Fibroblast of pulmonary artery (primary cell): ENCODE measurements at places on chromosomes 13 and 19.
A peak's percentile ranks its signal among the peaks of the same experiment; 100 is the strongest.

DNA sequence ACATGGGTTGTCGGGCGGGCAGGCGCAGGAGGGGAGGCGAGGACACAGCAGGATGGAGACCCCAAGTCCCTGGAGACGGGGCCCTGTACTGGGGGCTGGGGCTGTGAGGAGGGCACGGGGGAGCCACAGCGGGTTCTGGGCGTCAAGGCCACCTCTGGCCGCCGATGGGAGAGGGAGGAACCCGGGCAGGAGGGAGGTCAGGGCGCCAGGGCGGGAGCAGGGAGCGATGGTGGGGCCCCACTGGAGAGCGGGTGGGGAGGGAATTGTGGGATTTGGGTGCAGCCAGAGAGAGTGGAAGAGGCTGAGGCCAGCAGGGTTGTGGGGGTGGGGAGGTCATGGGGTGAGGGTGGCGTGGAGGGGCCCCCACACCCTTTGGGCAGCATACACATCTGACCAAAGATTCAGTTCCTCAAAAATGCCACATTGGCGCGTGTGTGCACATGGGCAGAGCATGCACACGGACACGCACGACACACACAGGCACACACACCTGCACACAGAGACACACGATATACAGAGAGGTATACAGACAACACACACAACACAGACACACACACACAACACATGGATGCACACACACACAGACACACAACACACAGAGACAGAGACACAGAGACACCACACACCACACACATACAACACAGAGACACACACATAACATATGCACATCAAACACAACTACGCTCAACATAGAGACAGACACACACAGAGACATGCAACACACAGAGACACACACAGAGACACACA lies 54.9 kb downstream of the AP1M1 start:
- no peak for DNase-seq

DNA sequence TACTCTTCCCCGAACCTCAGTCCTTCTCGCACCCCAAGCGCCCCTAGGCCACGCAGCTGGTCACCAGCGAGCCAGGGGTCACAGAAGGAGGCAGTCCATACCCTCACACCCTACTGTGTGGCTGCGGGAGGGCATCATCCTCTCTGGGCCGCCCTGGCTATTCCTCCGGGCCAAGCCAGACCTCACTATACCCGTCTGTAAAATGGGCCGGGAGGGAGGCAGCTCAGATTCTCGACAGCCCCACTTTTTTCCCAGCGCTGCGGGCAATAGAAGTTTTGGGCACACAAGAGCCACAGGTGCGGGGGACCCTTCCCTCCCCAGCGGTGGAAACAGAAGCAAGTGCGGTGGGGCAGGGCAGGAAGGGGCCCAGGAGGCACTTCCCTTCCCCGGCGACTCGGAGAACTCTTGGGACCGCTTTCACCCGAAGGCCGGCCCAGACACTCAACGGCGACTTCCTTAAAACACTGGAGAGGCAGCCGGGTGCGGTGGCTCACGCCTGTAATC lies 5.6 kb upstream of the ARRDC2 start:
- DNase-seq: no peak

- peak; percentile 69 for DNase-seq
Measured at GRCh38 chr13:35789335-35790165, 313.1 kb upstream of the MAB21L1 start.

DNA sequence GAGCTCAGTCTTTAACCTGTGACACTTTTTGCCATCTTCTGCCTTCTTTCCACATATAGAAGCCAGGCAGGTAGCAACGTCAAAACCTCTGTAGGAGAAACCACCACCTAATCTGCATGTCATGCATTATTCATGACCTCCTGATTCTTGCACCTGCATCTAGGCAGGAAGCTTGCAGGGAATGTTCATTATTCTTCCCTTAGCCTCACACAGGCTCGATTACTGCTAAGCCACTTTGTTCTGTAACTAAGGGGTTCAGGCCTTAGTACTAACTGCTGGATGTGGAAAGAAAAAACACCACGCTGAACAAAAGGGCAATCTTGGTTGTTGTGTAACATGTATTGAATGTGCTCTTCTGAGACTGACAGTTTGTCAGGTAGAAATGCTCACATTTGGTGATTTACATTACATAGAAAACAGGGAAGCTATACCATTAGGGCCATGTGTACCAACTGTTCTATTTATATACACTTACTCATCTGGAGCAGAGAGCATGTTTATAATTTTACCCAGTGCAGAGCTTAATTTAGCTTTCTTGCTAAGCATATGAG lies 366.9 kb downstream of the KLF12 start:
- DNase-seq: no peak

GRCh38 chr13:45733361-45733760 lies 31.2 kb downstream of the CBY2 start:
- no peak for DNase-seq

DNA sequence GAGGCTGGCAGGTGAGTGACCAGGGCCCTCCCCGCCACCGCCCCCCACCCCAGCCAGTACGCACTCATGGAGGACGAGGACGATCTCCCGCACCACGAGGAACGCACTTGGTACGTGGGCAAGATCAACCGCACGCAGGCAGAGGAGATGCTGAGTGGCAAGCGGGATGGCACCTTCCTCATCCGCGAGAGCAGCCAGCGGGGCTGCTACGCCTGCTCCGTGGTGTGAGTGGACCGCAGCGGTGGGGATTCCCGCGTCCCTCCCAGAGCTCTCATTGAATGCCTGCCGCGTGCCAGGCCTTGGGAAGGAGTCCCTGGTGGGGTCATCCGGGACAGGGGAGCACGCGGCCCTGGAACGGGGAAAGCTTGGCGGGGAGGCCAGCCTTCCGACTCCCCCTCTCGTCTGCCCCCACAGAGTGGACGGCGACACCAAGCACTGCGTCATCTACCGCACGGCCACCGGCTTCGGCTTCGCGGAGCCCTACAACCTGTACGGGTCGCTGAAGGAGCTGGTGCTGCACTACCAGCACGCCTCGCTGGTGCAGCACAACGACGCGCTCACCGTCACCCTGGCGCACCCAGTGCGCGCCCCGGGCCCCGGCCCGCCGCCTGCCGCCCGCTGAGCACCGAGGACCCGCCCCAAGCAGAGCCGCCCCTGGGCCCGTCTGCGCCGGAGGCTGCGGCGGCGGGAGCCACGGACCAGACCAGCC lies 4.8 kb upstream of the IFI30 start:
- no peak for DNase-seq

DNA sequence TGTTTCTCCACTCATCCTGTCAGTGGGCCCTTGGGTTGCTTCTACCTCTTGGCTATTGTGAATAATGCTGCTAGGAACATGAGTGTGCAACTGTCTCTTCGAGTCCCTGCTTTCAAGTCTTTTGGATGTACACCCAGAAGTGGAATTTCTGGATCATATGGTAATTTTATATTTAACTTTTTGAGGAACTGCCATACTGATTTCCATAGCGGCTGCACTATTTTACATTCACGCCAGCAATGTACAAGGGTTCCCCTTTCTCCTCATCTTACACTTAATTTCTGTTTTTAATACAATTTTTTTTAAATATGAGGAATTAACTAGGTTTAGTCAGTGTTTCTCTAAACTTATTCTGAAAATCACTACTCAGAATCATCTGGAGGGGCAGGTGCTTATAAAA lies 24.2 kb upstream of the SLC46A3 start:
- no peak for DNase-seq

GRCh38 chr19:41957838-41958366 lies 1.2 kb downstream of the RABAC1 start:
- peak; percentile 83 for DNase-seq

DNA sequence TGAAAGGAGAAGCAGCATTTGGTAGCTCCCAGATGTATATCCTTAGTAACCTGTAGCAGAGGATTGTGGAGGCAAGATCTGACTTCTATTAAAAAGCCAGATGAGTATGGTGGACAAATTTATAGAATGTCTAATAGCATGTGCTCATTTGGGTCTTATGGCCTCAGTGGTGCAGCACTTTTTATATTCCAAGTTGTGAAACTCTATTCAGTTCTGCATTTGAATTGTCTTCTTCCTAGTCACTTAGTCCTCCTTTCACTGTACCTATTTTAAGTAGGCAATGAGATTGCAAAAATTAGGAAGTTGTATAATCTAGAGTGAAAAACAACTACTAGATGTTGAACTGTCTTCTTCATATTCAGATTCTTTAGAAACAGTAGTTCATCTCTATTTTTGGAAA lies 412.5 kb upstream of the PCDH9 start:
- DNase-seq: no peak

DNA sequence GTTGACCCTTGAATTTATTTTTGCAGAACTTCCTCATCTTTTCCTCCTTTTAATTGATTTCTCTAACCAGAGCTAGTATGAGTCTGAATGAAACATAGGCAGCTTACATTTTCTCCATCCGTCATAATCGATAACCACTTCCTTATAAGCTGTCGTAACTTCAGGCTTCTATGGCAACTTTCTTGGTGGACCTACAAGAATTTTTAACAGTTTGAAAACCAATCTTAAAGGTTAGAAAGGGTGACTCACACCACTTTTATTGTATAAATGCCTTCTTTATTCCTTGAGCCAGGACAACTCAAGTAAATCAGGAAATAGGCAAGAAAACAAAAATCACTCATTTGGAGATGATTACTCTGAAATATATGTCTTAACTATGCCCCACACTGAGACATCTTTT lies 105.7 kb upstream of the KL start:
- no peak for DNase-seq

DNA sequence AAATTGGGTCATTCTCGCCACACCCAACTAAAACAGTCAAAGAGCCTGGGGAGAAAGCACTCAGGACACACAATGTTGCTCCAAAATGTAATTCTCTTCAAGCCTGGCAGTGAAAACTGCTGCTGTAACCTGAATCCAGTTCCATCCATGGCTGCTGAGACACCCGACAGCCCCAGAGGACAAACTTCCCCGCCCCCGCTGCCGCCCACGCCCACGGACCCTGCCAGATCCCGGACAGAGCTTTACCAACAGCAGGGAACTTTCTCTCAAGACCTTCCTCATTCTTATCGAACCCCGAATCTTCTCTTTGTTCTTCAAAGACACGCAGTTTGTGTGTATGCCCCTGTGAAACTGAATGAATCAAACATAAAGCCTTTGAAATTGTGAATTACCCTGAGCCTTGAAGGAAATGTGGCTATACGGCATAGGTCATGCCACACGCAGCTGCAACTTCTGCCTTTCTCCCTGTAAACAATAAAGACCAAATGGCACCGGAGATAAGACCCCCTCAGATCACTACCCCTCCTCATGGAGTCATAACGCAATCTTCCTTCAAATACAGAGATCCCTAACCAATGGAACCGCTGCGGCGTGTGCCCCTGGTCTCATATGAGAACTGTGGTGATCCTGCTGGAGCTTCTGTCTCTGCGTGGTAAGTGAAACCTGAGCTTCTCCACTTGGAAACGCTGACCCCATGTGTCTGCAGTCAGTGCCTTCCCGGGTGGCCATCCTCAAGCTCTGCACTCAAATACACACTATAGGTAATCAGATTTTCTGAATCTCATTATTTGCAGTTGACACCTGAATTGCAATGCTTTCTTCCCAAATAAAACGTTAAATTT lies 4.8 kb upstream of the LAMP1 start:
- no peak for DNase-seq

GRCh38 chr13:111590796-111591195 lies 270.4 kb downstream of the TEX29 start:
- no peak for DNase-seq

GRCh38 chr13:33617055-33617454 lies 200.9 kb upstream of the RFC3 start:
- DNase-seq: no peak

DNA sequence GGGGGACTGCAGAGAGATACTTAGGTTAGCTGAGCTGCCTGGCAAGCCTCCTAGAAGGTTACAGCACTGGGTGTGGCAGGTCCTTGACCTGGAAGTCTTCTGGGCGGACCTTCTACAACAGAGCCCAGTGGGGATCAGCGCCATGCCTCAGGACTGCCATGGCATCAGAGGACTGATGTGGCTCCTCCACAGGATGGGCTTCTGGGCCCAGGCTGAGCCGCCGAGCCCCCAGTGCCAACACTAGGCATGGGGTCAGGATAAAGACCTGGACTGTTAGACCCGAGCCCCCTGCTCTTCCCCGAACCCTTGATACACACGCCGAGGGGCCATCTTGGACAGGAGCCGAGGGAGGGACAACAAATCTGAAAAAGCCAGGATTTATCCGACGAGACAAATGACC lies 64.0 kb upstream of the SOX21 start:
- no peak for DNase-seq

GRCh38 chr19:44891016-44891882 lies at the start of gene TOMM40:
TOMM40 (plus strand) TSS chr19:44891254; CDS start chr19:44891416, 162 bp downstream.
- DNase-seq: peak; percentile 100

- no peak for DNase-seq
Measured at GRCh38 chr13:91576590-91576989, 178.2 kb downstream of the GPC5 start.

- no peak for DNase-seq
Measured at GRCh38 chr13:67140006-67140405, 90.1 kb downstream of the PCDH9 start.

DNA sequence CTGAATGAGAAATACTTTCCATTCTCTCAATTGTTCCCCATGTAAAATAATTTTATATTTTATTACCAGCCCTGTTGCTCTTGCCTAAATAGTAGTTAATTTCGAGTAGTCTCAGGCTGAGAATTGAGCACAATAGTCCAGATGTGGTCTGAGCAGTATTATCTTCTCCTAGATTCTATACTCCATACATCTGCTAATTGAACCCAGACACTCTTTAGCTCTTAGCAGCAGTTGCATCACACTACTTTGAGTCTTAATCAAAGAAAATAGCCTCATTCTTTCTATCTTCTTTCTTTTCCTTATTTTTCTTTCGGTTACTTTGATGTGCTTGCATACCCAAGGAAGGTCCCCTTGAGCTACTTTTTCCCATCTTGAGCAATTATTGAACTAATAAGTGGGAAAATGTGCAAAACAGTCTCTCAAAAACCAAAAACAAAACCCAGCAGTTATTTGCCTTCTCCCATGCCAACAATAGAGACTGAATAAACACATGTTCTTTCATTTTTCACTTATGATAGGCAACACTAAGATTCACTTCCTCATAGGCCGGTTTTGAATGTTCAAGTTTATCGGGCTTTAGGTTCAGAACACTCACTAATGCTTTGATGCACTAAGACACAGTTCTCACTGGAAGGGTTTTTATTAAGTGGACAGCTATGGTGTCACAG lies 204.5 kb downstream of the POU4F1 start:
- DNase-seq: no peak

DNA sequence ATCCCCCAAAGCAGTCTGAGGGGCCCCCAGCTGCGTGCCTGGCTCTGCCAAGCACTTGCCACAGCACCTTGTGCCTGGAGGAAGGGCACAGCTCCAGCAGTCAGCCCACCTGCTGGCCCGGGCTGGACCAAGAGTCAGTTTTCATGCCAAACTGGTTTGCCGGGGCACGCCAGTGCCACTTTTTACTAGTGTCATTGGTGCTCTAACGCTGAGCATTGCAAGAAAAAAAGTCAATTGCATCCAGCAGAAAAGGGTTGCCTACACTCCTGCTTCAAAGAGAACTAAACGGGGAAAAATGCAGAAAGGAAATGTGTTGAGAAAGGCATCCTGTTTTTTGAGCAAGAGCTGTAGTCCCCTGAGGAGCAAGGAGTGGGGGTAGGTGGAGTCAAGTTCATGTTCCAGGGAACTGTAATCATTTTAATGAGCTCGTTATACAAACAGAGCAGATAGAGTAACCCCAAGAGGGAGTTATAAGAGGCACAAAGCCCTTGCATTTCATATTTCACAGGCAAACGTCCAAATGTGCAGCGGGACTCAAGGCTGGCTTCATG lies 68.4 kb downstream of the F2RL3 start:
- DNase-seq: peak; percentile 76

- no peak for DNase-seq
Measured at GRCh38 chr19:13017306-13018034, 22.2 kb downstream of the NFIX start.

GRCh38 chr13:102276404-102276803 lies 125.4 kb downstream of the FGF14 start:
- no peak for DNase-seq
